ENCODE measurements at places on chromosomes 4 and X. TPM values are rescaled to one million over a fixed set of nuclear protein-coding genes. Genes with fewer than 3 reads are reported as not detected.

Gene RGN
- total RNA-seq = under 0.01 TPM

Gene EIF1AX
- 71.5 TPM for total RNA-seq

Gene PFKFB1
- 0.21 TPM for total RNA-seq

Gene F11
- not detected for total RNA-seq

Gene SLC10A4
- not detected for total RNA-seq

Gene TMEM47
- 14.5 TPM for total RNA-seq

Gene BRS3
- total RNA-seq = not detected

Gene PAGE2B
- not detected for total RNA-seq

Gene ART3
- total RNA-seq = not detected

Gene BEX5
- total RNA-seq = 1.7 TPM

Gene PHKA1
- 21.6 TPM for total RNA-seq

Gene TRMT10A
- total RNA-seq = 14.7 TPM

Gene UBA6
- 108 TPM for total RNA-seq

Gene GLOD5
- not detected for total RNA-seq

Gene PAGE5
- total RNA-seq = not detected

Gene SPANXN4
- not detected for total RNA-seq

Gene GAGE12J
- total RNA-seq = not detected

Gene SLC10A6
- 41.0 TPM for total RNA-seq

Gene TAF7L
- total RNA-seq = under 0.01 TPM

Gene ZIC3
- total RNA-seq = not detected

Gene KCNE5
- 0.07 TPM for total RNA-seq

Gene HSD17B13
- total RNA-seq = not detected

Gene CSN1S1
- not detected for total RNA-seq

Gene ABCD1
- 4.3 TPM for total RNA-seq

Gene HDAC6
- 35.2 TPM for total RNA-seq

Gene GC
- total RNA-seq = not detected

Gene FGF5
- 15.2 TPM for total RNA-seq

Gene NLRP2B
- not detected for total RNA-seq

Gene CFAP99
- total RNA-seq = not detected

Gene CYBB
- under 0.01 TPM for total RNA-seq

Gene PLP1
- not detected for total RNA-seq

Gene RAB9B
- not detected for total RNA-seq

Gene GPRIN3
- total RNA-seq = not detected

Gene GAGE12H
- total RNA-seq = not detected

Gene TLR2
- total RNA-seq = 2.1 TPM

Gene LRP2BP
- total RNA-seq = 0.43 TPM

Gene MTMR8
- 1.1 TPM for total RNA-seq

Gene CITED1
- total RNA-seq = 0.14 TPM

Gene GPC3
- total RNA-seq = 1.9 TPM

Gene TCEANC
- total RNA-seq = 2.4 TPM

Gene CXCL8
- total RNA-seq = 8.5 TPM

Gene CTAG2
- total RNA-seq = not detected

Gene SOWAHD
- total RNA-seq = under 0.01 TPM

Gene AFP
- not detected for total RNA-seq

Gene IQCM
- not detected for total RNA-seq

Gene CCKAR
- not detected for total RNA-seq

Gene ZDHHC9
- 16.4 TPM for total RNA-seq

Gene GPAT3
- total RNA-seq = 8.9 TPM

Gene ATP8A1
- total RNA-seq = 1.9 TPM

Gene PLK4
- 1.2 TPM for total RNA-seq

Gene ATP2B3
- not detected for total RNA-seq

Gene RNF128
- 52.8 TPM for total RNA-seq
